Psoas muscle (tissue), 8 donors: ENCODE measurements at places on chromosomes 7 and 10. TPM values are rescaled to one million over a fixed set of nuclear protein-coding genes. Genes with fewer than 3 reads are reported as not detected.

The LAMB4 gene
- polyA plus RNA-seq: 0.27 TPM

GRCh38 chr7:133275446-133276095 is 22.7 kb downstream of the EXOC4 start:
- no peaks in the 10 kb centered on the region for H3K4me1 ChIP-seq
- no peak for DNase-seq
- no peak overlapping the region for H3K4me3 ChIP-seq
- H3K36me3 ChIP-seq: peaks cover 31% of the 10 kb centered on the region
- no peak overlapping the region for H3K27ac ChIP-seq

DNA sequence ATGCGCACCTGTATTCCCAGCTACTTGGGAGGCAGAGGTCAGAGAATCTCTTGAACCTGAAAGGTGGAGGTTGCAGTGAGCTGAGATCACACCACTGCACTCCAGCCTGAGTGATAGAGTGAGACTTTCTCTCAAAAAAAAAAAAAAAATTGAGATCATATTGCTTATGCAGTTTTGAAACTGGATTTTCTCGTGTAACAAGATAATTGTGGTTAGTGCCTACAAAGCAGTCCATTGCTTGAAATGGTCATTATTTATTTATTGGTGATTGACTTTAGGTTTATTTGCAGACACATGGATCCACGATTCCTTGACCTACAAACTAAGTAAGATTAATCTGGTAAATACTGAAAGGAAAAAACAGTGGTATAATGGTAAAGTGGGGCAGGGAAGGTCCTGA is 149.8 kb downstream of the TAX1BP1 start:
- DNase-seq: no peak
- no peaks in the 10 kb centered on the region for H3K36me3 ChIP-seq
- no peaks in the 10 kb centered on the region for H3K4me1 ChIP-seq
- no peak overlapping the region for H3K27ac ChIP-seq
- H3K27me3 ChIP-seq: no peaks in the 10 kb centered on the region

GRCh38 chr10:110368556-110368955 is 63.8 kb upstream of the SMNDC1 start:
- no peak overlapping the region for H3K27ac ChIP-seq
- H3K36me3 ChIP-seq: no peaks in the 10 kb centered on the region
- DNase-seq: no peak
- no peaks in the 10 kb centered on the region for H3K4me1 ChIP-seq
- H3K27me3 ChIP-seq: no peaks in the 10 kb centered on the region

- no peaks in the 10 kb centered on the region for H3K27me3 ChIP-seq
- H3K27ac ChIP-seq: no peak overlapping the region
- H3K36me3 ChIP-seq: no peaks in the 10 kb centered on the region
- DNase-seq: no peak
- no peak overlapping the region for H3K4me3 ChIP-seq
- peaks cover 4% of the 10 kb centered on the region for H3K4me1 ChIP-seq
These were observed 75.3 kb downstream of the HIP1 start for GRCh38 chr7:75663302-75663907.

- H3K4me3 ChIP-seq: no peak overlapping the region
- DNase-seq: no peak
- H3K4me1 ChIP-seq: no peaks in the 10 kb centered on the region
- no peaks in the 10 kb centered on the region for H3K27me3 ChIP-seq
- H3K27ac ChIP-seq: no peak overlapping the region
These were observed 3.2 kb upstream of the SFTPA2 start for GRCh38 chr10:79563426-79563825.

- no peak for DNase-seq
- peaks cover 2% of the 10 kb centered on the region for H3K36me3 ChIP-seq
- no peak overlapping the region for H3K4me3 ChIP-seq
- H3K4me1 ChIP-seq: peaks cover 61% of the 10 kb centered on the region
- no peak overlapping the region for H3K27ac ChIP-seq
- H3K27me3 ChIP-seq: no peaks in the 10 kb centered on the region
These were observed 7.0 kb downstream of the ANKMY2 start for GRCh38 chr7:16638282-16639280.

- peaks cover 20% of the 10 kb centered on the region for H3K4me1 ChIP-seq
- no peak overlapping the region for H3K4me3 ChIP-seq
- H3K27ac ChIP-seq: no peak overlapping the region
- H3K27me3 ChIP-seq: no peaks in the 10 kb centered on the region
- DNase-seq: no peak
These were observed 8.6 kb upstream of the MNX1 start for GRCh38 chr7:157018997-157019608.

- no peaks in the 10 kb centered on the region for H3K36me3 ChIP-seq
- H3K4me3 ChIP-seq: no peak overlapping the region
- no peaks in the 10 kb centered on the region for H3K4me1 ChIP-seq
- H3K27me3 ChIP-seq: no peaks in the 10 kb centered on the region
- no peak overlapping the region for H3K27ac ChIP-seq
These were observed 96.0 kb upstream of the POT1 start for GRCh38 chr7:125025620-125026019.

DNA sequence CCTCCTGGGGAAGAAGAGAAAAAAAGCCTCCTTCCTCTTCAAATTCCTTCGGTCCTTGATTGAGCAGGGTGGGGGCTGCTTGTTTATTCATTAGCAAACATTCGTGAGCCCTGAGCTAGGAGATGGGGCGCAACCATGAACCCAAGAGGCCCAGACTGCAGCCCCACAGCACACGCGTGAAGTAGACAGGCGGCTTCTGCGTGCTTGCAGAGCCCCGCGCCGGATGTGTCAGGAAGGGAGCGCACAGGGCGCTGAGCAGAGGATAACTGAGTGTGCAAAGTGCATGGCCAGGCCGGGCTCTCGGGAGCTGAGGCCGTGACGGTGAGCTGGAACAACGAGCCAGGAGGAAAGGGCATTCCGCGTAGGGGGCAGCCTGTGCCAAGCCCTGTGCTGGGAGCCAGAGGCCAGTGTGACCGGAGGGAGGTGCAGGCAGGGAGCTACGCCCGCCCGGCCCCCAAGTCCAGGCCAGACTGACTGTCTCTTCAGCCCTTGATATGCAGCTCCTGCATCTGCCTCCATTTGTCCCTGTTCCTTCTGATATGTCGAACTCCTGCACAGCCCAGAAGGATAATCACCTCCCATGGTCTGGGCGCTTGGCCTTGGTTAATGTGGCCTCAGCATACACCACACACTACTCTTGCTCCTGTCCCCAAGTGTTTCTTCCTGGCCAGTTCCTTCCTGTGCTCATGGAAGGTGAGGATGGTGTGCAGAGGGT is 4.6 kb downstream of the FOXL3 start:
- no peak for DNase-seq
- H3K4me1 ChIP-seq: no peaks in the 10 kb centered on the region
- H3K36me3 ChIP-seq: no peaks in the 10 kb centered on the region
- no peak overlapping the region for H3K4me3 ChIP-seq
- no peak overlapping the region for H3K27ac ChIP-seq

GRCh38 chr10:58560068-58560467 is 47.4 kb downstream of the BICC1 start:
- peaks cover under 1% of the 10 kb centered on the region for H3K4me1 ChIP-seq
- no peaks in the 10 kb centered on the region for H3K27me3 ChIP-seq
- no peak overlapping the region for H3K4me3 ChIP-seq
- H3K36me3 ChIP-seq: no peaks in the 10 kb centered on the region
- H3K27ac ChIP-seq: no peak overlapping the region
- no peak for DNase-seq

- peak overlapping the region; percentile 75 for H3K27ac ChIP-seq
- H3K36me3 ChIP-seq: no peaks in the 10 kb centered on the region
- DNase-seq: no peak
- no peak overlapping the region for H3K4me3 ChIP-seq
- no peaks in the 10 kb centered on the region for H3K27me3 ChIP-seq
These were observed 33.1 kb downstream of the HABP2 start for GRCh38 chr10:113585949-113586348.

DNA sequence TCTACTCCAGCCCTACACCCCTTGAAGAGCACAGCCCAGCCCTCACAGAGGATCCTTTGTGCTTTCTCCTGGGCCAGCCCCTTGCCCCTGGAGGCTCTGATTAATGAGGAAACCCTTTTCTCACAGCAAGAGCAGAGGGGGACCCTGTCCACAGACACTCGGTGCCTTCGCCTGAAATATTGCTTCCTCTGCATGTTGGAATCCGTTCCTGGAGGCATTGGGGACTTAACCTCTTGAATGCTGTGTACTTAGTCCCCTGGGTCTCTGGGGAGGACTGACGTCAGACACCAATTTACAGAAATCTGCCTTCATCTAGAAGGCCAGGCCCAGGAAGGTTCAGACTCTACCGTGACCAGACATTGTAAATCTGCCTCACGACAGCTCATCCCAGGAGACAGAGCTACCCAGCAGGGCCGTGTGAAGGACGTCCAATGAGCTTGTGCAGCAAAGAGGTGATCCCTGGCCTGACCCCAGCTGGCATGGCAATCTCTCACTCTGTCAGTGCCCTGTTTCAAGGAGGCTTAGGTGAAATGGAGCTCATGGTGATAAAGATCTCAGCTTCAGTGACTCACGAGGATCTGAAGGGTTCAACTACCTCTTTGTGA is 8.1 kb upstream of the TMEM72 start:
- no peak overlapping the region for H3K27ac ChIP-seq
- no peaks in the 10 kb centered on the region for H3K36me3 ChIP-seq
- no peak for DNase-seq
- no peak overlapping the region for H3K4me3 ChIP-seq
- H3K4me1 ChIP-seq: peaks cover 4% of the 10 kb centered on the region
- no peaks in the 10 kb centered on the region for H3K27me3 ChIP-seq
